ENCODE measurements at places on chromosomes 2 and 18.

DNA sequence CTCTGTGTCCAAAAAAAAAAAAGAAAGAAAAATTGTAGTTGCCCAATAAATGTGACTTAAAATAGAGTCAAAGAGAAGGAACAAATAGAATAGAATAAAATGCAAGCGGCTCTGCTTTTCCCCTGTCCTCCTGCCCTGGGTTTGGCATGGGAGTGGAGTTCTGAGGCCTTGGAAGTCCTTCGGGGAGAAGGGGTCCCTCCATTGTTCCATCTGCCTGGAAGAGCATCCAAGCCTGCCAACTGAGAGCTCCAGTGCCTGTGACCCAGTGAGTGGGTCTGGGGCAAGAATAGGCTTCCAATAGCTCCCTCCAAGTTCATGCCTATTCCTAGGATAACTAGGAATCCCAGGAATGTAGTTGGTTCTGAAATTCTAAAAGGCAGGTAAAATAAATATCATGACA, 321.4 kb downstream of the MYCN start:
- no peak for DNase-seq

DNA sequence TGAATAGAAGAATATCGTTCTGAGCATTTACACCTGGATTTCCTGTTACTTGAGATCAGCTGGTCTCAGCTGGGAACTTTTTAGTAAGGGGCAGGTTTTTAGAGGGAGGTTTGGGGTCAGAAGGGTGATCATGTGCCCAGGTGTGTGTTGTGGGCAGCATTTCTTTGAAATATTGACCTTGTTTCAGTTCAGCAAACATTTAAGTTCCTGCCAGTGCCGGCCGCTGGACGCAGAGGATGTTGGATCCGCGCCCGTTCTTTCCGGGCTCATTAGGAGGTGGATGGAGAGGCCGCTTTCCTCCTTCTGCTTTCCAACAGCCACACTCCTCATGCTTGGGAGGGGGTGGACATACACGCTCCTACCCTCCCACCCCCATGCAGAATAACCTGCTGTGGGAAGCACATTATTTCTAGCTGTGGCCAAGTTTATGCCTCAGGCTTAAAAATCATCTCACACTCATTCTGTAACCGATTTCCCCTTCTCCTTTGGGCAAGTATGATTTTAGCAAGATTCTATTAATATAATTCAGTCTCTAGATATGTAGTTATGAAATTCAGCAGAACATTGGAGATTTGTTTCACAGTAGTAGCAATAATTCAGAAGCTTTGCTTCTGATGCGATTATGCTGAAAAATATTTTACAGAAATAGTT, 131.4 kb downstream of the ZNF236 start:
- no peak for DNase-seq

DNA sequence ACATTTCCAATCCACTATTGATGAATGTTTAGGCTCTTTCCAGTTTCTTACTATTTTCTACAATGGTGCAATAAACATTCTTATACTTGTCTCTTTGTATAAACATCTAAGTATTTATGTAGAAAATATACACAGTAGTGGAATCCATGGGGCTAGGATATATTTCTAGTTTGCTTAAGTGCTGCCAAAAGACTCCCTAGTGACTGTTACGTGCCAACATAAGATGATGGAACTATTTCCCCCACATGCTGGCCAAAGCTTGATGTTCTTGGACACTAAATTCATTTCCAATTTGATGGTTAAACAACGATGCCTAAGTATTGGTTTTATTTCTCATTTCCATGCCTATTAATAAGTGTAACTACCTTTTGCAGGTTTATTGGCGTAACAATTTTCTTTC, 378.4 kb upstream of the HNRNPA3 start:
- DNase-seq, result no peak

DNA sequence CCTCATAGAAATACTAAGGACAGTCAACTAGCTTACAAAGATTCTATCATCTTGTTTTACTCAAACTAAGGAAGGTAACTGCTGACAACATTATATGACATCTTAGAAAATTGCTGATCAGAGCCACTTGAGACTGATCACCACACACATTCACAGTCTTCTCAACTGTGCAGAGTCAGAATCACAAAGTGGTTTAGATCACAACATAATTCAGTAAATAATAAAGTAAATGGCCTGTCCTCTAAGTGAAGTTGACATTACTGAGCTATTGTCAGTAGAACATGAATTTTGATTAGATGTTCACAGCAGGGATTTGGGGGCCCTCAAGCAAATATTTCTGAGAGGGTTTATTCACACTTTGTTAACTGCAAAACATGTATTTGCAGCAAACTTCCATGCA, 28.5 kb downstream of the NOL4 start:
- DNase-seq, result no peak

- DNase-seq, result no peak
These were observed 211.7 kb downstream of the NDUFA10 start for GRCh38 chr2:239813261-239814115.

DNA sequence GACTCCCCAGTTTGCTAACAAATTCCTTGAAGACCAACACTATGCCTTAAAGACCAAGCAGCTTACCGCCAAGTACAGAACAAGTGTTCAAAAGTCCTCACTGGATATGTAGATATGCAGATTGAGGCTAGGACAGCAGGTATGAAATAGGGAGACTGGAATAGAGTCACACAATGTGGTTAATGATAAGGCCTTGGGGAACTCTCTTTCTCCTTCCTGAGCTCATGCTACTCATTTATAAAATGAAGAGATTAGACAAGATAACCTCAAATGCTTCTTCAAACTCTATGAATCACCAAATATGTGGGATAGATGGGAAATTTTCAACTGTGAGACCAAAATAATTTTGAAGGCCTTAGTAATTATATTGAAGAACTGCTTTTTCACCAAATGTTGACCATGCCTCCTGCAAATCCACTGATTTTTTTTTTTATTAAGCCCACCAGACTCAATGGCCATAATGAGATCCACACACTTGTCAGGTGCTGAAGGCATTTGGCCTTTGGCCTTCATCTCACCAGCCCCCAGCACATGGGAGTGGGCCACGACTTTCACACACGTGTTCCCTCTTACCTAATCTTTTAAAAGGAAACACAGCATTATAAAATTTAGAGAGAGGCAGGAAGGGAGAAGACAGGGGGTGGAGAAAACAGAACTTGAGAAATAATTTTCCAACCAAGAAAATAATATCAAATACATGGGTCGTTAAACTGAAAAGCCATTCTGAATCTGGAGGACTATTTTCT, 181.5 kb downstream of the EN1 start:
- no peak for DNase-seq

DNA sequence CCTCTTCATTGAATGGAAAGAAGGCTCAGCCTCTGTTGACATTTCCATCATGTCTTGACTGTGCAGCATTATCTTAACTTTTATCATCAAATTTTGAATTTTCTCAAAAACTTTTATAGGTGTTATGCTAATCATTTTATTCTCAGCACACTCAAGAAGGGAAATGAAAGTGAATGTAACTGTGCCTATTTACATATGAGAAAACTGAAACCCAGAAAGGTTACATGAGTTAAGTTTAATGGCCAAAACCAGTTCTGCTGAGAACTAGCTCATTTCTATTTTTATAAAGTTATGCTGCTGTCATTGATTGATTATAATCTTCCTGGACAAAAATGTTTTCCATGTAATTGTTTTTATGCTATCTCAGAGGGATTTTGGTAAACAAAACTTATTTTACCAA, 618.8 kb upstream of the NRXN1 start:
- no peak for DNase-seq

DNA sequence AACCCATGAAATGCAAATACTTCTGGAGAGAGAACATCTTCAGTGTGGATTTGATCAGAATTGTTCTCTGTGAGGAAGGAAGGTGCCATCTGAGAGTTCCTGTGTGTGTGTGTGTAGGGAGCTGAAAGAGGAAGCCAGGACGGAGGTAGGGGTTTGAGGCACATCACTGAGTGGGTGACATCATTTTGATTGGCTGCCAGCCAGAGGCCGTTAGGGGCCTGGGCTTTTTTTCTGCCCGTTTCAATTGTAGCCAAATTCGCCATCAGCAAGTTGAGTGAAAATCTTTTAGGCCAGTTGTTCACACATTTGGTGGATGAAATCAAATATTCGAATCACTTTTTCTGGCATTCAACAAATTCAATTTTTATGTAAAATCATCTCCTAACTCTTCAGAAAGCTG, 48.9 kb downstream of the TSN start:
- DNase-seq, result no peak

DNA sequence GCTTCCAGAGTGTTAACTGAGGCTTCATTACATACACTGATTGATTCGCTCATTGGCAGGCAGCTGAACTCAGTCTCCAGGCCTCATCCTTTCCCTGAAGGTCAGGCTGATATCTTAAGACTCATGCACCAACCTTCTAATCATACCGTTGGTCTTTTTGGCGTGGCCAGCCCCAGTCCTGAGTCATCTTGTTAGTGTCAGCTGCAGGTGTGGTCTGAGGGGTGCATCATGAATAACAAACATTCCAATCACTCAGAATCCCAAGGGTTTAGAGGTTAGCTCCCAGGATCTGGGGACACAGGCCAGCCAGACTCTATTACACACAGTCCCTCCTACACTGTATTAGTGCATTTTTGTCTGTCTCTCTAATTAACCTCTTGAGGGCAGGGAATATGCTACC, 271.5 kb downstream of the HRH4 start:
- DNase-seq, result no peak

DNA sequence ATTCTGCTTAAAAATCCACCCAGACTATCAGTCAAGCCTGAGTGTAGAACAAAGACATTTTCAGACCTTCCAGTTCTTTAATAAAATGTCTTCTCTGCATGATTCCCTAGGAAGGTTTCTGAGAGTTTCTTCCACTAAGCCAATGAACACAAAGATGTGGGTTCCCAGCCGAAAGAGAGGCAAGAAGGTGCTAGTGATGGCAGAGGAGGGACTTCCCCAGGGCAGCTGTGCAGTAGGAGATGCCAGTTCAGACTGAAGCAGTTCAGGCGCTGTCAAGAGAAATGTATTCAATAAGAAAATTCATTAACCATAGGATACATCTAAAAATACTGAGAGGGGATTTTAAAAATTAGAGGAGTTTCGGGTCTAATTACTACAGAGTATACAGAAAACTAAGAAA, 83.3 kb downstream of the RND3 start:
- no peak for DNase-seq

DNA sequence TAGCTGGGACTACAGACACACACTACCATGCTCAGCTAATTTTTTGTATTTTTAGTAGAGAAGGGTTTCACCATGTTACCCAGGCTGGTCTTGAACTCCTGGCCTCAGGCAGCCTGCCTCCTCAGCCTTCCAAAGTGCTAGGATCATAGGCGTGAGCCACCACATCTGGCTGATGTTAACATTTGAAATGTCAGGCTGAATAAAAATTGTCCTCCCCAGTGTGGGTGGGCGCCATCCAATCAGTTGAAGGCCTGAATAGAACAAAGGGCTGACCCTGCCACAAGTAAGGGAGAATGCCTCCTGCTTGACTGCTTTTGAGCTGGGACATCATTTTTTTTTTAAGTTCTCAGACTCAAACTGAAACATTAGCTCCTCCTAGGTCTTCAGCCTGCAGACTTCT, 21.0 kb upstream of the RHOB start:
- no peak for DNase-seq

GRCh38 chr18:6784046-6784445, 54.5 kb downstream of the ARHGAP28 start:
- no peak for DNase-seq

DNA sequence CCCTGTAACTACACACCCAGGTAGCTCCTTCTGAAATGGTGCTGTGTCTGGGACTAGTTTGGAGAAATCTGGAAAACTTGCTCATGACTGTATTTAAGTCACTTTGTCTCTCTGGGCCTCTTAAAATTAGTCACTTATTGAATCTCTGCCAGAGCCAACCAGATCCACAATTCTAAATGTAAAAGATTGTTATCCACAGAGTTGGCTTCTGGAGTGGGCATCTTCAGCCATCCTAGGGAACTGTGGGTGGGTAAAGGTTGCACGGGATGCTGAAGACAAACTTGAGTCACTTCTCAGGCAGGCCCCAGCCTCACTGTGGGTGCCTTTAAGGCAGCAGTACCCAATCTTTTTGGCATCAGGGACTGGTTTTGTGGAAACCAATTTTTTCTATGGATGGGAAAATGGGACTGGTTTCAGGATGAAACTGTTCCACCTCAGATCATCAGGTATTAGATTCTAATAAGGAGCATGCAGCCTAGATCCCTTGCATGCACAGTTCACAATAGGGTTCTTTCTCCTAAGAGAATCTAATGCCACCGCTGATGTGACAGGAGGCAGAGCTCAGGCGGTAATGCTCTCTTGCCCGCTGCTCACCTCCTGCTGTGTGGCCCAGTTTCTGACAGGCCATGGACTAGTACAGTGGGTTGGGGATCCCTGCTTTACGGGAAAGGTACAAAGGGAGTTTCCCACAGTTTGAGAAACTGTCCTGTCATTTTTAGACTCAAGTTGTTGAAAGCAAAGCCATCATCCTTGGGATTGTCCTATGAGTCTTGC, 98.3 kb upstream of the SPRED2 start:
- no peak for DNase-seq

GRCh38 chr2:241080405-241081189, 21.5 kb downstream of the MTERF4 start:
- DNase-seq, result no peak

DNA sequence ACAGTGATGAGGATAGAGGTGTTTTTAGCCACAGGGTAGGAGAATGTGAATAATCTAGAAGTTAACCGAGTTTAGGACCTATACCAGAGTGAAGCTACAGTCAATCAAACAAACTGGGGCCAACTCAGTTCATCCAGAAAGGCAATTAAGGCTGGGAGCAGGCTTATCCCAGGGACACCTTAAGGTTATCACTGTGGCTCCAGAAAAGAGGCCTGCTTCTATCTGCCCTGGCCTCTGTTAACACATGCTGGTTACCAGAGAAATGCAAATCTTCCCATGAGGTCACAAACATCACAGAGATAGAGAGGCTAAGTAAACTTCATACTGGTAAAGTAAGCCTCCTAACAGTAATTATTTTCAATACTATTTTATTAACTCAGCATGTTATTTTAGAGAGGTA, 93.2 kb upstream of the GRB14 start:
- no peak for DNase-seq

DNA sequence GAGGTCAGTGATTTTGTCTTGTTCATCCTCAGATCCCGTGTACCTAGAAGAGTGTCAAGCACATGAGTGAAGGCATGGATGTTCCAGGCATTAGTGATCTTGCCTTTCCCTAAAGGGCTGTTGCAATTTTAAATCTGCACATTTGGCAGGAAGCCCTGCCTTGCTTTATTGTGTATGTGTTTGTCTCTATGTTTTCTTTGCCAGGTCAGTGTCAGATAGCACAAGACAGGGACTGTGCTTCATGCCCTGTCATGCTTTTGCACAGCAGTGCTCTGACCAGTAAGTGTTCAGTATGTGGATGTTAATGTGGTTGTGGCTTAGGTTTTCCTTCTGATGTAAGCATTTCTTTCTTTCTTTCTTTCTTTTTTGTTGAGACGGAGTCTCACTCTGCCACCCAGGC, 131.5 kb downstream of the RGPD3 start:
- no peak for DNase-seq

GRCh38 chr2:10095175-10095574, 15.0 kb upstream of the CYS1 start:
- DNase-seq, result no peak

- no peak for DNase-seq
These were observed 32.2 kb downstream of the BUB1 start for GRCh38 chr2:110645616-110646015.

GRCh38 chr2:231256494-231256893, 58.1 kb downstream of the ARMC9 start:
- DNase-seq, result no peak
